ENCODE measurements at places on chromosomes 2 and 18.

GRCh38 chr18:55779691-55780585 lies 191.9 kb upstream of the TCF4 start:
- DNase-seq, result no peak

DNA sequence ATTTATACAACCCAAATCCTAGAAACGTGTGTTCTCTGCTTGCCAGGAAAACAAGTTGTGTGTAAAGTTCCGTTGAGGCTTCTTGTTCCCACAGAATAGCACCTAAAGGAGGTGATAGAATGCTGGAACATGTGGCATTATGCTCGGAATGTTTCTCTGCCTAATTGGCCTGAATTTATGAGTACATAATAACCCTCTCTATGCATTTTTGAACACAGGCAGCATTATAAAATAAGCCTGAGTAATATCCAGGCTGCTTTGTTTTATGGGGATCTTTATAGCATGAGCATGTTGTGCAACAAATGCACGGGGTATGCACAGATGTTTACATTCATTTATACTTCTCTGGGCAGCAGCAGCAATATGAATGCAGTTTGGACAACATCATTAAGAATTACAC lies 385.7 kb downstream of the MBD2 start:
- no peak for DNase-seq

- DNase-seq, result no peak
Observed at GRCh38 chr2:15498554-15498953, 62.6 kb downstream of the NBAS start.

DNA sequence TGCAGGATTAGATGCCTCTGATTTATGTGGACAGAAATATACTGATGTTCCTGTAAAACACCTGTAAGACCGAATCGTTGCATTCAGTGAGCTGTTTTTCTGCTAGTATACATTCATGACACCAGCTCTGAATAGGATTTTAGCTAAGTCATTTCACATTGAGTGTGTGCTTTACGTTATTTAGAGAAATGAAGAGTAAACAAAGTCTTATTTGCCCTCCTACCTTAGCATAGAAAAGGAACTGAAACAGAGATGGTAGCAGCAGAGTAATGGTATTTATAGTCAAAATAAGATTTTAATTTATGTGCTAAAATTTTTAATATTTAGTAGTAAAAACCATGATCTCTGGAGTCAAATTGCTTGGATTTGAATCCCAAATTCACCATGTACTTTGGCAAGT lies 168.0 kb downstream of the CERS6 start:
- DNase-seq, result no peak

- DNase-seq, result no peak
Observed at GRCh38 chr2:19046986-19047780, 311.2 kb downstream of the OSR1 start.

DNA sequence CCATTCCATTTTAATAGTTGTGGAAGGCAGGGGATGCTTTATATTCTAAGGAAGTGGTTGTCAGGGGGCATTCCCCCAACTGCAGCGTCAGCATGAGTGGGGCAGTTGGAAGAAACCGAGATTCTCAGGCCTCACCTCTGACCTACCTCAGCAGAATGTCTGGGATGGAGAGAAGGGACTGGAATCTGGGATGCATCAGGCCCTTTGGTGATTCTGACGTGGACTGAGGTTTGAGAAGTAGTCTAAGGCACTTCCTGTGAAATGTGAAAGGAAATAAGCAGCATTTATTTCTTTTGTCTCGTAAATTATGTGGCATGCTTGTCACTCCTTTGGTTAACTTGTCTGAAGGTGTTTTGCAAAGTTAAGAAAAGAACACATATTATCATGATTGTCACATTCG lies 540.7 kb upstream of the NETO1 start:
- peak; percentile 35 for DNase-seq

DNA sequence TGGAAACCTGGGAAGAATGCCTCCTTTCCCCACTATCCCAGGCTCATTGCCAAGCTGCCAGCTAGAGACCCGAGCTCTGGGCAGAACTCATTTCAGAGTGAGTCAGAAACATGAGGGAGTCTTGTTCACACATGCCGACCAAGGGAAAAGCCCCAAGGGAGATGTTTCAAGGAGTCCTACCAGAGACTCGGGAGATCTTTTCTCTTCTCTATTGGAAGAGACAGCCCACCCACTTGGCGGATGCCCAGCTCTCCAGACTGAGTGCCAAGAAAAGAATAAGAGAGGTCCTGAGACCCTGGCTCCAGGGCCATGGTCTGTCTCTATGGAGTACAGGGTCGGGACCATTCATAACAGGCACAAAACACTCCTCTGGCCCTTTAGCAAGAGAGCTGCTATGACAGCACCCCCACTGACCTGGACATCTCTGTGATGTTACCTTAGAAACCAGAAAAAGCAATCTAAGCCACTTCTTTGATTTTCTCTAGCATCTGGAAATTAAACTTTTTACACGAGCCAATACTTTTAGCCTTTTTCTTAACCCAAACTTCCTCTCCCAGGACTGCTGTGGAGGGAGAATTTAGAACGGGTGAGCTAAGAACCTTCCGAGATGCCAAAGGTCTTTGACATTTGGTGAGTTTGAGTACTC lies 18.5 kb upstream of the IGFBP5 start:
- DNase-seq, result peak; percentile 98

DNA sequence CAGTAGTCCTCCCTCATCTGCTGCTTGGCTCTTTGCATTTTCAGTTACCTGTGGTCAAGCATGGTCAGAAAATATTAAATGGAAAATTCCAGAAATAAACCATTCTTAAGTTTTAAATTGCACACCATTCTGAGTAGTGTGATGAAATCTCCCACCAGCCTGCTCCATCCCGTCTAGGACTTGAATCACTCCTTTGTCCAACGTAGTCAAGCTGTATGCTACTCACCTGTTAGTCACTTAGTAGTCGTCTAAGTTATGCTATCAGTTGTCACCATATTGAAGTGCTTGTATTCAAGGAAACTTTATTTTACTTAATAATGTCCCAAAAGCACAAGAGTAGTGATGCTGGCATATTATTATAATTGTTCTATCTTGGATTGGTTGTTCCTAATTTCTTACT lies 172.5 kb downstream of the FIGN start:
- no peak for DNase-seq

DNA sequence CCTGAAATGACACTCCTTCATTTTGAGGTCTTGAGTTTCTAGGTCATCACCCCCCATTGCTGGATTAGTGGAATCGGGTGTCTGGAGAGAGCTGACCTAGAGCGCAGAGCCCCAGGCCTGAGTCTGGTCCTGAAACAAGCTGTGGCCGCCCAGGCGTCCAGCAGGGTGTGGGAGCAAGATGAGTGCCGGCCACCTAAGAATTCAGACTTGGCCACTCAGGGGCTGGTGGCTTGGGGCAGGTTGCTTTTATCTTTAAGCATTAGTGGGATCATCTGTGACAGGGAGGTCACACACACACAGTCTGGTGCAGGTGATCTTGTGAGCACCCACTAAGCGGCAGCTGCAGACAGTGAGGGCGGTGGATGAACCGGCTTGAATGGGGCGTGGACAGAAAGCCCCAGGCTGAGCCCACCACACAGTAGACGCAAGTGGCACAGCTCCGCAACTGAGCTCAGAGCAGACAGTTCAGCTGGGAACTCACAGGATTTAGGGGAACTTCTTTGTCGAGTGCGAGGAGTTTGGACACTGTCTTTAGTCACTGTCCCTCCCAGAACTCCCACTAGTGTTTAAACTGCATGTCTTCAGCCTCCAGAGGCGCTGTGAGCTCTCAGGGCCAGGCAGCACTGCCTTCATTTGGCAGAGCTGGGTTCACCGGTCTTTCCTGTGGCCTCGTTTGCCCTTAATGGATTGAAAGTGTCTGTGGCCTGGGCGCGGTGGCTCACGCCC lies 21.5 kb downstream of the ITGB1BP1 start:
- DNase-seq, result no peak

DNA sequence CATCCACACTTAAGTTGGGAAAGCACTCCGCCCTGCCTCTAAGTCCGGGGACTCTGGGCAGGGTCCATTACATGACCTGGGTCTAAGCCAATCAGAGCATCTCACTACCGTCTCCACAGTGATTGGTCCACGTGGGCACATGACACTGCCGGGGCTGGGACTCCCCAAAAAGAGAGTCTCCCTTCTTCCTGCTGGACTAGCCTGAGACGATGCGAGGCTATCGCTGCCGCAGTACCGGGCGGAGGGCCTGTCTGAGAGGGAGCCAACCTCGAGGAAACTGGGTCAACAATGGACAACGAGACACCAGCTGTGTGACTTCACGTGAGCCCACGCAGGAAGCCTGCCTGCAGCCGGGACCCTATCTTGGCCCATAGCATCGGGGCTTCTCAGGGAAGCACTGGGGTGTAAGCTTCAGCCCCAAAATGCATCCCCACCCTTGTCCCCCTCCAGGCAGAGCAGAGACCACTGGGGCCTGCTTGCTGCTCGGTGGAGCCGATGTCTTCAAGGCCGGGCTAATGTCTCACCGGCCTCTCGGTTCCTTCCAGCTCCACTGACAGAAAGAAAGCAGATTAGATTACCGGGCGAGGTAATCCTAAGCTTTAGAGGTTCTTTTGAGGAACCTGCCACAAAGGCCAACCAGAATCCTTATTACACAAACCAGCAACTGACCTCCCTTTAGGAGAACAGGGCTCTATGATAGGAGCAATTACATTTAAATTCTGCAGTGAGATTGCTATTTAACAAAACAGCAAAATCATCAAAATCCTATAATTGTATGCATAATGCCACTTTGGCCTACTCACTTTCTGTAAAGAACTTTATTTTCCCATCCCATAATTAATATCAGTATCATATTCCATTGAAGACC lies 21.3 kb upstream of the COPS8 start:
- DNase-seq, result no peak

DNA sequence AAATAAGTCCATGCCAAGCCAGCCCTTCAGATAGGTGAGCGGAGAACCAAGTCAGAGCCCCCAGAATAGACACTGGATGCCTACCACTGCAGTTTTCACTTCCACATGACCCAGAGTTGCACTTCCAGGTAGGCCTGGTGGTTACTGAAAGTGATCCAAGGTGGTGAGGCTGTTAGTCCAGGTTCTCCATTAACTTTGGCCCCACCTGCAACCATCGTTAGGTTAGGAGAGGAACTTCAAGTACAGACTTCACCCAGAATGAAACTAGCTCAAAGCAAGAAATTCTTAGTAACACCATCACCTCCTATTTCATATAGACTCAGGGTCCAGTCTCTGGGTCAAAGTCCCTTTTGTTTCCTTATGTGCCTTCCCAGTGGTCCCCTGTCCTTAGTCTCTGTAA lies 293.1 kb upstream of the ID2 start:
- no peak for DNase-seq

GRCh38 chr2:34291076-34291475 lies 692.0 kb upstream of the FAM98A start:
- DNase-seq, result no peak

DNA sequence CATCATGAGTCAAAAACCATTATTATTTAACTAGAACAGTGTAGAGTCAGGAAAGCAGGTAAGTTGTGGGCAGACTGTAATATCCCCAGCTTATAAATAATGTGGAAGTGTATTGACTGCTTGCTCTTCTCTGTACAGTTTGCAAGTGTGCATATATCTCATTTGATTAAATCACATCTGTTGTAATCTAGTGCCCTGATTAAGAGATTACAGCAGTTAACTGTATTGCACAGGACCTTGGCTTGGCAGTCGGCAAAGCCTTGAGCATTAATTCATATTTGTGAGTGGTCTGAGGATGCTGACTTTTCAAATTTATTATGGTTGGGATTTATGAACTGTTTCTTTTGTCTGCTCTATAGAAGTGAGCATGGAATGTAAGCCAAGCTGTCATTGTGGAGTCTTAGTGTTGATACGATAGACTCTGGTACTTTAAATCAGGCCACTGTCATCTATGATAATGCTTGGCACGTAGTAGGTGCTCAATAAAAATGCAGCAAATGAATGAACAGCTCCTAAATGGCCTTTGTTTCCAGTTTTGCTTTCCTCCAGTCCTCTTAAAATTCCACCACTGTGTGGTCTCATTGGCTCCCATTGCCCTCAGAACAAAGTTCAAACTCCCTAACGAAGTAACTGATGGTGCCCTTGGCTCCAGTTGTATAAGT lies 48.3 kb downstream of the RAB31 start:
- no peak for DNase-seq

DNA sequence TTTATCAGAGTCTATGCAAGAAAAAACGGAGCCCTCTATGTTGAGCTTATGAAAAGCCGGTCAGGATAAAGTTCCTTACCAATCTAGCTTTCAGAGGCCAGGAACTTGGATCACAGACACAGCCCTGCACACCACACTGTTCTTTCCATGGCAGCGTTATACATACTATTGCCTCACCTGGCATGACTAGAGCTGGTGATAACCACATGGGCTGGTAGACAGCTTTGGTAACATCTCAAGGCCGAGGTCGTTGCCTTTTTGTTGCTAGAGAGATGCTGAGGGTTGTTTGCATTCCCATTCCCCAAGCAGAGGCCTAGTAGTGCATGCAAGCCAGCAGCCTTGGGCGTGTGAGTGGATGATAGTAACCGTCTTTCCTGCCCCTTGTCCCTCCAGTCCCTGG lies 78.0 kb downstream of the ITGB1BP1 start:
- DNase-seq, result no peak

GRCh38 chr18:58405107-58405898 lies 223.6 kb downstream of the ALPK2 start:
- no peak for DNase-seq

DNA sequence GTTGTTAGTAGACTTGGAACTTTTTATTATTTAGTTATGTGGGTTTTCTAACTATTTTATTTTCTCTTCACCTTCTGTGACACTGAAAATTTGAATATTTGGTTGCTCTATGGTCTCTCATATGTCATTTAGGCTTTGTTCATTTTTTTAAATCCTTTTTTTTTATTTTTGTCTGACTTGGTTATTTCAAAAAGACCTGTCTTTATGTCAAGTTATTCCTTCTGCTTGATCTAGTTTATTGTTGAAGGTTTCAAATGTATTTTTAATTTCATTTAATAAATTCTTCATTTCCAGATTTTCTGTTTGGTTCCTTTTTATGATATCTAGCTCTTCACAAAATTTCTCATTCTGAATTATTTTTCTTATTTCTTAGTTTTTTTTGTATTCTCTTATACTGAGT lies 160.6 kb upstream of the ATP5MC3 start:
- no peak for DNase-seq

DNA sequence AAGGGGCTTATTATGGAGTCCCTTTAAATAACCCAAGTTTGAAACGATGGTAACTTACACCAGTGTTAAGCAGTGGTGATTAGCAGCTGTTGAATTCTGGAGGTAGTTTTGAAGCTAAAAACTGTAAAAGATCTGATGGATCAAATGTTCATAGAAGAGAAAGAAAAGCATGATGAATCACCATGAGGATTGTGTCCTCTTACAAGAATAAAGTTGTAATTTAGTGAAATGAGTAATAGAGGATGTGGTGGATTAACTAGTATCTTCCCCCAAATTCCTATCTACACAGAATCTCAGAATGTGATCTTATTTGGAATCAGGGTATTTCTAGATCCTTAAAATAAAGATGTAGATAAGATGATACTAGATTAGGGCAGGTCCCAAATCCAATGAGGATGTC lies 1138.2 kb upstream of the TMEFF2 start:
- DNase-seq, result peak; percentile 65

- DNase-seq, result no peak
Observed at GRCh38 chr2:152743002-152743401, 24.6 kb downstream of the ARL6IP6 start.

- no peak for DNase-seq
Observed at GRCh38 chr2:138298900-138299299, 202.7 kb upstream of the SPOPL start.

- DNase-seq, result no peak
Observed at GRCh38 chr2:120435671-120436459, 89.9 kb downstream of the INHBB start.

- DNase-seq, result no peak
Observed at GRCh38 chr18:55382277-55382805, 205.7 kb downstream of the TCF4 start.
